ENCODE measurements at places on chromosomes 3 and 15.

DNA sequence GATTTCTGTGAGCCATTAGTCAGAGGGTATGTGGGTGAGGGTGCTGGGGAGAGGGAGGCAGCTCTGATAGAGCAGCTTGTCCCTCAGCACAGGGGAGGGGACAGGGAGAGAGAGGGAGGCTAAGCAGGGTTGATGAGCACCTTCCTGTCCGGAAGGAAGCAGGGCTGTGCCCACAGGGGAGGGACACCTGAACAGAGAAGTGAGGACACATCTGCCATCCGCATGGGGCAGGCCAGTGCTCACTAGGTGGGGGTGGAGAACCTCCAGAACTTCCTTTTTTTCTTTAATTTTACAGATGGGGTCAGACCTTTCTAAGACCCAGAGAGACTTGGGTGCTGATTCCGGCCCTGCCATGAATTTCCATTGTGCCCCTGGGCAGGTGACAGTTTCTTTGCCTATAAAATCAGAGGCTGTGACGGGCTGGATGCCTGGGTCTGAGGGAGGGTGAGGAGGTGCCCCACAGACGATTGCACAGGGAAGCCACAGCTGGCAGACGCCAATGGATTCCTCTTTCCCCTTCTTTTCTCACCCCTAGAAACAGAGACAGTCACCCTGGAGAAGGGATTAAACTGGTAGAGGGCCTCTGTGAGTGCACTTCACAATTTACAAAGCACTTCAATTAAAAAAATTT lies 4.1 kb upstream of the TGM5 start:
- DNase-seq = no peak

- DNase-seq = no peak
Measured at GRCh38 chr15:84699538-84700191, 16.3 kb downstream of the SEC11A start.

GRCh38 chr3:100316641-100317069 lies 17.9 kb upstream of the NIT2 start:
- no peak for DNase-seq

DNA sequence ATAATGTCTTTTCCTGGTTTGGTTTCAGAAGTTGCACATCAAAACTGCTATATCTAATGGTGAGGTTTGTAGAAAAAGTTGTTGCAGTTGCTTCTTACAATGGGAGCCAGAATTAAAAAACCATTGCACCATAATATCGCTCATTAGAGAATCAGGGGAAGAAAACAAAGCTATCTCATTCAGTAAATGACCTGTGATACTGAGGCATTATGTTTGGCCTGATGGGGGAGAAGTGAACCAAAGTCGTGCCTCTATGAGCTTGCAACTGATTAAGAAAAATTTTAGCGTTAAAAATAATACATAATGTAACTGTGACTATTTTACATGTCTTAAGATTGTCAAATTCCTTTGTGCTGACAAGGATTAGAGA lies 60.2 kb upstream of the ARHGEF26 start:
- no peak for DNase-seq

DNA sequence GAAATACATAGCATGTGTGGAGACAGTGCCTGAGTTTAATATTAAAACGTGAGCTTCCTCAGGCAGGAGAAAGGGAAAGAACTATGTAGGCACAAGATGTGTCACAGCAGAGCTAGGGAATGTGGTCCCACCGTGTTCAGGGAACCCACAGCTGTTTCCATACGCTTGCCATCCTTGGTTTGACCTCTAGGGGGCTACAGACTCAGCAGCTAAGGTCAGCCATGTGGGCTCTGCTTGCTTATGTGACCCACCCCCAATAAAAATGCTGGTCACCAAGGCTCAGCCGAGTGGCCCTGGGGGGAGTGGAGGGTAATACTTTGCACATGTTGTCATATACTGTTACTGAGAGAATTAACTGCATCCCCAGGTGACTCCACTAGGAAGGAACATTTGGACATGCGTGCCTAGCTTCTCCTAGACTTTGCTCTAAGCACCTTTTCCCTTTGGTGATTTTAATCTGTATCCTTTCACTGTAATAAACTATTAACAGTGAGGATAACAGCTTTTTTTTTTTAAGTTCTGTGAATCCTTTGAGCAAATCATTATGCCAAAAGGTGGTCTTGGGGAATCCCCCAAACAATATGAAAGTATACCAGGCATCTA lies 3.3 kb downstream of the TUBGCP5 start:
- DNase-seq = no peak

DNA sequence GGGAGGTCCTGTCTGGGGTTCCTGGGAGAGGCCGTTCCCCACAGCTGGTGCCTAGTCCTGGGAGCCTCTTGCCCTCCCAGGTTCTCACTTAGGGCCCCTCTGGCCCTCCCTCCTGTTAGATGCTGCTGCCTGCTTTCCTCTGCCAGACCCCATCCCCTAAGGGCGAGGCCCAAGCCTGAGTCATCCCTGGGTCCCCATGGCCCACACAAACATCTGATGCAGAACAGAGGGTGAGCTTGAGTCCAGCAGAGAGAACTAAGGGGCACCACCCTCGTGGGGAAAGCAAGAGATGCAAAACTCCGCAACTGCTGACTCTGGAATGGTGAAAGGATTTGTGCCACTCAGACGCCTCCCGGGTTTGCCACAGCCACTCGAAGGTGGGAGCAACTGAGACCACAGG lies 58.8 kb upstream of the TRPM1 start:
- no peak for DNase-seq

GRCh38 chr15:99566157-99566897 lies 543 bp downstream of the MEF2A start:
- no peak for DNase-seq

DNA sequence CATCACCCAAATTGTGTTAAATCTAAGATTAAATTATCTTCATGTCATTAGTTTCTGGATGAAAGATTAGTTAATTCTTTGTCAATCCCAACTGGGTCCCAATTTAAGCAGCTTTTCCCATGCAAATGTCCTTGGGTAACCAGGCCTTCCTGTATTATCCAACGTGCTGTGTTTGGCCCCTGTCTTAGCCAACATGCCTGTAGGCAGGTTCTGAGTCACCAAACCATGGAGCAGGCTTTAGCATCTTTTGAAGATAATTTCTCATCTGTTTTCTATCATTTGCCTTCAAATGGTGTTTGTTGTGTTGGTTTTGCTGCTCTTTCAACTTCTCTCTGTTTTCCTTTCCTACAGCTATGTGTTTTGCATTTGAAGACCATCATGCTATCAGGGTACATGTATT lies 216.2 kb downstream of the ITPR1 start:
- no peak for DNase-seq

- DNase-seq = no peak
Measured at GRCh38 chr3:18035641-18036449, 293.4 kb upstream of the TBC1D5 start.

GRCh38 chr3:66428733-66429132 lies 72.1 kb downstream of the LRIG1 start:
- peak; percentile 78 for DNase-seq

DNA sequence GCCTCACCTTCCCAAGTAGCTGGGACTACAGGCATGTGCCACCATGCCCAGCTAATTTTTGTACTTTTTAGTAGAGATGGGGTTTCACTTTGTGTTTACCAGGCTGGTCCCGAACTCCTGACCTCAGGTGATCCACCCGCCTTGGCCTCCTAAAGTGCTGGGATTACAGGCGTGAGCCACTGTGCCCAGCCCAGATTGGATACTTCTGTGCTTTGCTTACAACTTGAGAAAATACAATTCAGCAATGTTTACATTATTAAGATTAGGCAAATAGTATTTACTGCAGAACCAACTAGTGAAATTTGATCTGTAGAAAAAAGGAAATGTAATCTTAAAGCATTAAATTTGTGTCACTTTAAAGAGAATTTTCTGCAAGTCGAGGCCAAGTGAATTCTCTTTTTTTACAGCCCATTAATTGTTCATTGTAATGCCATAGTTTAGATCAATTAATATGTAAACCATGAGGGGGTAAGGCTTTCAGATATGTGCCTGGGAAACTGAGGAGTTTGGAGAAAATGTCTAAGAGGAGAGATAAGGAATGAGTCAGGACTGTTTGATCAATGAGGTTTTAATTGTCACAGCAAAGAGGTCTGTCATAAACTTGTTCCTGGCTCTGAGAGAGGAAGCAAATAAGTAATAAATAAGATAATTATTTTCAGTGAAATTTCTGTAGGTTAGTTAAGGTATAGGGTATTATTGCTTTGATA lies 15.3 kb downstream of the PYDC2 start:
- no peak for DNase-seq

- DNase-seq = no peak
Measured at GRCh38 chr3:71183549-71183948, 400.0 kb downstream of the FOXP1 start.

- no peak for DNase-seq
Measured at GRCh38 chr15:62561059-62561519, 396.0 kb upstream of the C2CD4B start.

GRCh38 chr3:1404270-1404962 lies 311.6 kb downstream of the CNTN6 start:
- peak; percentile 67 for DNase-seq

- no peak for DNase-seq
Measured at GRCh38 chr15:71889385-71889784, 79.0 kb downstream of the NR2E3 start.

GRCh38 chr3:135368316-135368715 lies 573.3 kb downstream of the EPHB1 start:
- DNase-seq = no peak

GRCh38 chr3:102530415-102531181 lies 95.8 kb downstream of the ZPLD1 start:
- no peak for DNase-seq

DNA sequence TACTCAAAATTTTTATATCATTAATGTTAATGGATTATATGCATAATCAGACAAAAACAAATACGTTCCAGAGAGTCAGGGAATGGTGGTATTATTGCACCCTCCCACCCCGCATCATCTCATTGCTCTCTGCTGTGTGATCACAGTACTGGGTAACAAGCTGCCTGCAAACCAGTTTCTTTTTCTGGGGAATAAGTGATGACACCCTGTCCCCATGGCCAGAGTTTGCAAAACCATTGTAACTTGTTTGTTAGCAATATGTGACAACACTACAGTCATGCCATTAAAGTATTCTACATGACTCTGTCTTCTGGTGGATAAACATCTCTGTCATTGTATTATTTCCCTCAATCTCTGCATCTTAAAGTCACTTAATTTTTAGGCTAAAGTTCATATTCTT lies 39.5 kb downstream of the ZBTB38 start:
- DNase-seq = no peak

DNA sequence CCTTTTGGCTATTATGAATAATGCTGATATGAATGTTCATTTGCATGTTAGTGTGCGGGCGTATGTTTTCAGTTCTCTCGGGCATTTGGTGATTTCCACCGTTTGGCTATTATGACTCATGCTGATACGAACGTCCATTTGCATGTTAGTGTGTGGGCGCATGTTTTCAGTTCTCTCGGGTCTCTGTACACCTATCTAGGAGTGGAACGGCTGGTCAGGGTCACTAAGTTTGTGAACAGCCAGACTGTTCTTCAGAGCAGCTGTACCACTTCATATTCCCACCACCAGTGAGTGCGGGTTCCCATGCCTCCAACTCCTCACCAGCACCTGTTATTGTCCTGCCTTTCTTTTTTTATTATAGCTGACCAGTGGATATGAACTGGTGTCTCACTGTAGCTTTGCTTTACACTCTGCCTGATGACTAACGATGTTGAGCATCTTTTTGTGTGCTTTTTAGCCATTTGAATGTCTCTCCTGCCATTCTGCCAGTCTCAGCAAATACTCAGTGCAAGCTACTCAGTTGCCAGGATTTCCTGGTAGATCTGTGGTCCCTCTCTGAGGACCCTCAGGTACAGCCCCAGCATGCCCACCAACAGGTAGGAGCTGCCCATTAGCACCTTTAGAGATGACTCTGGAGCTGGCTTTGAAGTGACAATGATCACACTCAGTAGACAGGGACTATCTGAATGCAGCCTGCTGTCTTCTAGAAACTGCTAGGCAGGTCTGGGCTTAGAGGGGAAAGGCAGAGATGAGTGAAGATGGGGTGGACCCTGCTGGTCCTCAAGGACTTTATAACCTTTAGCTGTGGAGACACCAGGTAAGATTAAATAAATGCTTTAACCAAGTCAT lies 141.1 kb downstream of the XXYLT1 start:
- DNase-seq = no peak

- DNase-seq = no peak
Measured at GRCh38 chr15:34124651-34125050, 22.8 kb downstream of the PGBD4 start.

- DNase-seq = no peak
Measured at GRCh38 chr3:125437631-125438435, 62.7 kb upstream of the ZNF148 start.

GRCh38 chr3:190618330-190619030 lies 104.6 kb downstream of the IL1RAP start:
- DNase-seq = no peak

GRCh38 chr3:194255252-194256039 lies 95.7 kb downstream of the CPN2 start:
- no peak for DNase-seq

DNA sequence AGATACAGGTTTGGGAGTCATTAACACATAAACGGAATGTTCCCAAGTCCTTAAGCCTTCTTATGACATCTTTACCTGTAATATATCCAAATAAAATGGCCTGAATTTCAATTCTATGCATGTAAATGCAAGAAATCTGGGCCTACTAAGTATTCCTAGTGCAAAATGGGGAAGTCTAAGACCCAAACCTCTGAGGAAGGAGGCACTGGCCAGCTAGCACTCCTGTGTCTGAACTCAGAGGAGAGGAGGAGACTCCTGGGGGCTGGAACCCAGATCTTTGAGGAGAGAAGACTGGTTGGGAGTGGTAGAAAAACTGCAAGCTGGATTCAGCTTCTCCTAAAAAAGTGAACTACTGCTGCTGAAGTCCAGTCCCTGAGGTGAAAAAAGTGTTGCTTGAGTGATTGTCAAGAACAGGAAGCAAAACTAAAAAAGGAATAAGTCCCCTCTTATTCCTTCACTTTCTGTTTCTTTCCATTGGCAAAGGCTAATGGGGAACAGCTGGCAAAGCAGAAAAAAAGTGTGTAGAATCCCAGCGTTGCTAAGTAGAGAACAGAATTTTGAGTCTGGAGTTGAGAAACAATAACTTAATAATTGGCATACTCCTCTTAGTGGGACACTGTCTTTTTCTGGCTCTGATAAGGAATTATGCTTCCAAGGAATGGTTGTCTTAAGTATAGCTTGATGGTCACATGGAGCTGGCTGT lies 54.8 kb upstream of the ATP2C1 start:
- no peak for DNase-seq

- DNase-seq = no peak
Measured at GRCh38 chr15:95923792-95924191, 406.7 kb upstream of the NR2F2 start.

DNA sequence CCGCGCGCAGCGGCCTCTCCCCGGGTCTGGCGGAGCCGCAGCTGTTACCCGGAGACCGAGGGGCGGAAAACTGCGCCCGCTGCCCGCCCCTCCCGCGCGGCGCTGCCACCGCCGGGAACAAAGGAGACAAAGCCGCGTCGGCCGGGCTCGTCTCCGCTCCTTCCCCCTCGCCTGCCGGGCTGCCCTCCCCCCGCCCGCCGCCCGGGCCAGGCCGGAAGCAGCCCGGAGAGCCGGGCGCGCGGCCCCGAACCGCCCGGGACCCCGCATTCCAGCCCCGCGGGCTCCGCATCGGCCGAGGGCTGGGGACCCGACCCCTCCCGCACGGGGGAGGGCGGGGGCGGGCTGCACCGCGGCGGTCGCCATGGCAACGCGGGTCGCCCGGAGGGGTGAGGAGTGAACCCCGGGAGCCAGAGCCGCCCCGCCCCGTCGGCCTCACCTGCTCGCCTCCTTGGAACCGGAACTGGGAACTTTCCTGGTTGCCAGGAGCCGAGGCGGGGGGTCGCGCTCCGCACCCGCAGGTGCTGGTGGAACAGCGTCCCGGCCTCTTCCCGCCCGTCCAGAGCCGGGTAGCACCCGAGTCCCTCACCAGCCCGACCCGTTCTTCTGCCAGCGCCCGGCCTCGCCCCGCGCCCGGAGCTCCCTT lies 448 bp downstream of the PLXNB1 start:
- peak; percentile 33 for DNase-seq

- no peak for DNase-seq
Measured at GRCh38 chr3:63029326-63029725, 154.1 kb upstream of the CADPS start.
